ENCODE measurements at places on chromosomes 16 and 17. TPM values are rescaled to one million over a fixed set of nuclear protein-coding genes. Genes with fewer than 3 reads are reported as not detected.
A peak's percentile ranks its signal among the peaks of the same experiment; 100 is the strongest.

DNA sequence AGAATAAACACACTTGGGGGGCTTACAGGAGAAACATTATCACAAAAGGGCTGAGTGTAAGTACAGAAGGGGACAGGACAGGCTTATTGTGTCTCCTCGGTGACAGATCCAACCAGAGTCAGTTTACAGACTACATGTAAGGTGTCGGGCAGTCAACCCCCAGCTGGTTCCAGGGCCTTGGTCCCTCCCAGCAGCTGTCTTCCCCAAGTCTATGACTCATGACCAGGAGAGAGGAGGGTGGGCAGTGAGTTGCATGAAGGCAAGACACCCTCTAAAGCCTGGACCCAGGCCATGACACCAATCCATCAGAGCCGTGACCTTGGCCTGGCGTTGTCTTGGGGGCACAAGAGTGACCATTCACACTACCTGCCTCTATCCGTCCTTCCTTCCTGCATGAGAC is 276.2 kb upstream of the CCL2 start:
- no peak for DNase-seq

Gene OGFOD1
- 6.6 TPM for polyA plus RNA-seq

- DNase-seq = no peak
These were observed 140.1 kb downstream of the ITFG1 start for GRCh38 chr16:47320546-47321310.

Gene SGF29
- 15.6 TPM for polyA plus RNA-seq

DNA sequence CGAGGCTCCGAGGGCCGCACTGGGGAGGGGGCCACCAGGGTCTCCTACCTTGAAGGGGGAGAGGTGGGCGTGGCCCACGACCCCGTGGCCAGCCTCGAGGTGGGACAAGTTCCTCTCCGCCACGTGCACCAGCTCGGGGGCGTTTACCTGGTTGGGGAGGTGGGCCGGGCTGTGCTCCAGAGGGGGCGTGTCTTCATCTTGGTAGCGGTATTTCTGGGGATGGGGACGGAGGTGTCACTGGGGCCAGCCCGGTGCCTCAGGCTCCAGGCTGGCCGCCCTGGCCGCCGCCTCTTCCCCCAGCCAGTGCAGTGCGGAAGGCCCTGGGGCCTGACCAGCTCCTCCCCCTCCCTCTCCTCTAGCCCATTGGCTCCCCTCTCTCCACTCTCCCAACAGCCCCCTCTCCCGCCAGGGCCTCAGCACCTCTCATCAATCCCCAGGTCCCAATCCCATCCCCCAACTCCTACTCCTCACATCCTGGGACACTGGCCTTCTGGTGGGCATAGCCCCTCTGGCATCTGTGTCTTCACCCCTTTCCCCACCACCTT is 11.5 kb downstream of the DLG4 start:
- no peak for DNase-seq

- DNase-seq = no peak
These were observed 483 bp downstream of the RPA1 start for GRCh38 chr17:1830288-1830687.

- DNase-seq = no peak
These were observed 16.8 kb downstream of the AXIN2 start for GRCh38 chr17:65544672-65545071.

Gene TUBB3
- polyA plus RNA-seq = 23.5 TPM

DNA sequence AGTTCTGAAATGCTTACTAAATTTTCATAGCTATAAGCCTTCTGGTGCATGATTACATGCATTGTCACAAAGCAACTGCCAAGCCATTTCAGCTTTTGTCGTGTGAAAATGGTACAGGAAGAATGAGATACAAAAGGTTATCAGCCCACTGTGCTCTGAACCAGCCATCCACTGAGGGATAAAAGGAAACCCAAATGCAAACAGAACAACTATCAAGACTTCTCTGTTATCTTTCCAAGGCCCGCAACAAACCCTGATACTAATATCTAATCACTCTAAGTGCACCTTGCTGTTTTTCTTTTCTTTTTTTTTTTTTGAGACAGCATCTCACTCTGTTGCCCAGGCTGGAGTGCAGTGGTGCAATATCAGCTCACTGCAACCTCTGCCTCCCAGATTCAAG is 109.0 kb downstream of the FTO start:
- no peak for DNase-seq

GRCh38 chr17:15267996-15268395 is 2.9 kb upstream of the PMP22 start:
- DNase-seq = no peak

Gene KRT25
- polyA plus RNA-seq = not detected

Gene TMEM238L
- polyA plus RNA-seq = 97.8 TPM

DNA sequence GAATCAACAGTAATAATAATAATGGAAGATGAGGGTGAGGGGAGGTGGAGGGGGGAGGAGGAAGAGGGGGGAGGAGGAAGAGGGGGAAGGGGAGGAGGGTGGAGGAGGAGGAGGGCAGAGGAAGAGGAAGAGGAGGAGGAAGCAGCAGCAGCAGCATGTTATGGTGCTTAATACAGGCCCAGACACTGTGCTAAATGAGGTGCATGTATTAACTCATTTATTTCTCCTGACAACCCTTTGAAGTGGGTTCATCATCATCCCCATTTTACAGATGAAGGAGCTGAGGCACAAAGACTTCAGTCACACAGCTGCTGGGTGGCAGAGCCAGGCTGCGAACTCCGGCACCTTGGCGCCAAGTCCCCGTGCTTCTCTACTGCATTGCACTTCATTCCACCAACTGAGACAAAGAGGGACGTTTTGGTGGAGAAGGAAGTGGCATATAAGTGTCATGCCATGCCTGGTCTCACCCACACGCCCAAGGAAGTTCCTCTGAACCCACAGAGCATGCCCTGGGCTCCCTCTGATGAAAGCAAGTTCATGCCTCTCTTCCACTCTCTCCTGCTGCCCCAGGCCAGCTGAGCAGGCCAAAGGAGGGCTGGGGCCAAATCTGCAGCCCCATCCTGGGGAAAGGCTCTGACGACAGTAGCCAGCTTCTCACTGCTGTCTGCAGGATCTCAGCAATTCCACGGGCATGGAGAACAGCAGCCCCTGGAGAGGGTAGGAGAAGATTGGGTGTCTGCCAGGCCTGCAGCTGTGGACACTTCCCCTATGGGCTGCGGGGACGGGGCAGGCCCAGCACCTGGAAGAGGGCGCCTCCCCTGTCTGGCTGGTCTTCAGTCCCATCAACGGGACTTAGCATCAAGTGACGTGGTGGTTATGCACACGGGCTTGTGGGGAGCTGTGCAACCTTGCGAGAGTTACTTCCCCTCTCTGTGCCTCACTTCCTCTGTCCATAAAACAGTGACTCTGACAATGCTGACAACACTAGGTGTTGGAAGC is 21.8 kb downstream of the XYLT1 start:
- DNase-seq = no peak

- no peak for DNase-seq
These were observed 24.4 kb downstream of the DHRS7C start for GRCh38 chr17:9766970-9767369.

- peak; percentile 83 for DNase-seq
These were observed 615 bp downstream of the PHKG2 start for GRCh38 chr16:30748634-30749445.

Gene RNF157
- polyA plus RNA-seq = 6.0 TPM

Gene OR4D1
- polyA plus RNA-seq = 0.07 TPM

Gene NSMCE1
- polyA plus RNA-seq = 54.7 TPM

- DNase-seq = no peak
These were observed 15.5 kb upstream of the CRISPLD2 start for GRCh38 chr16:84804326-84804725.

GRCh38 chr16:89999831-90000574 is 19.3 kb downstream of the DBNDD1 start:
- DNase-seq = no peak

Gene SLC5A10
- polyA plus RNA-seq = 0.19 TPM

Gene ZFPM1
- 1.2 TPM for polyA plus RNA-seq

Gene KRT12
- polyA plus RNA-seq = 1.8 TPM

DNA sequence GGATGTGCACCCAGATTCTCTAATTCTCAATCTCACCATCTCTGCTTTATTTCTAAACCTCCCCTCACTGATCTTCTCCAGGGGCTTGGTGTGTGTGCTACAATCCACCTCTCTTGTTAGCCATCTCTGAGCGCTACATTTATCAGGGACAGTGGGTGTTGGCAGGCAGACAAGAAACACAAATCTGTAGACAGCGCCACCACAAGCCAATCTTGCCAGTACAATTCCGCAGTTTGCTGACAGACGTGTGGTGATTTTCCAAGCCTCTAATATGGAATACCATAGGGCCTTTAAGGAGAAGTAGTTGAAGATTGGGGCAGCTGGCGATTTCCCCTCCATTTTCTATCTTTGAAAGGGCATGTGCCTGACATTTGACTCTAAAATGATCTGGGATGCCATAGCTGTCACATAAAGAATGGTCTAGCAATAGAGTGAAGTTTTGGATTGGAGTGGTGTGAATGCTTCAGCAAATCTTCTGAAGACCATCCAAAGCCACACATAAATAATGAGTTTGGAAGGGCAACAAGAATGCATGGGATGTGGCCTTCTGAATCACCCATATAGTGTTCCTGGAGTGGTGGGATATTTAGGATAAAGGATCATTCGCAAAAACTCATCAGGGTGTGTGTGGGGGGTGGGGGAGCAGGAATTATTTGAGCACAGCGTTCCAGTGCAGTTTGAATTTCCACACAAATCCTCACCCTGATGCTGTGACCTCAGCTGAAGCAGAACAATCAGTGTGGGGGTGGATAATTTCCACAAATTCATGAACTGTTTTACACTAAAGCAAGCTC is 12.0 kb upstream of the ANKFN1 start:
- no peak for DNase-seq

DNA sequence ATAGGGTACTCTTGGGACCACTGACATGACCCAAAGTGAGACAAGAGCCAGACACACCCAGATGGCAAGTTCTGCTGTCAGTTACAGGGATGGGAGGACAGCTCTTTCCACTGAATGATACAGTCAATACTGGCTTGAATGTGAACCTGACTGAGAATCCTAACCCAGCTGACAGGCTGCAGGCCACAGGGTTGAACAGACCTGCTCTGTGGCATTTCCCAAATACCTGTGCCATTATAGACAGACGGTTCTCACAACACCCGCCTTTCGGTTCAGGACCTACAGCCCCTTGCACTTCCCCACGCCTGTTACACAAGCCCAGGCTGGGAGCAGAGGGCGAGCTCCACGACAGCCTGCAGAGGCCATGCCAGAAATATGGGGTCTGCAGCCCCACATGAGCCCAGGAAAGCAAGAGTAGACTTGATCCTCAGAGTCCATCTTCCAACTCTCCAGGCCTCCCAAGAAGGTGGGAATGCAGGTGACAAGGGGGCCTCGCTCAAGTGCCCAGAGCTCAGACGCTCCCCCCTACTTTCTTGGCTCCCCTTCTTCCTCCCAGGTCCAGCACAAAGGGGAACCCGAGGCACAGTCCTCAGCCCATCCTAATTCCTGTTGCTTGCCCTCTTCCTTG is 314.3 kb downstream of the SOX9 start:
- no peak for DNase-seq

- no peak for DNase-seq
These were observed 21.9 kb downstream of the OMG start for GRCh38 chr17:31275116-31275515.

Gene ADAD2
- not detected for polyA plus RNA-seq

DNA sequence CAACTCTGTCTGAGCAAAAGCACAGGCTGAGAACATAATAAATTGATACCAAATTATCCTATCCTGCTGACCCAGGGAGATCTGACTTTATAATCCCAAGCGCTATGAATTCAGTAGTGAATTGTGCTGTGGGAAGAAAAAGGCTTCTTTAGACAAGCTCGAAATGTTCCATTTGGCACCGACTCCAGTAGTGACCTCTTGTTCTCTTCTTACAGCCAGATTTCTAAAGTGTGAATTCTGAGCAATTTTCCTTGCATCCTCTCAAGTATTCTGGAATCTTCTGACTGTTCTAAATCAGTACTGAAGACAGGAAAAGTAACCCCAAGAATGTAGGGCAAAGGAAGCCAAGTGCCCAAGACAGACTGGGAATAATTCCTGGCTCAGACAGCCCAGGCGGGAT is 58.2 kb downstream of the CDYL2 start:
- DNase-seq = no peak

Gene C17orf78
- polyA plus RNA-seq = not detected

DNA sequence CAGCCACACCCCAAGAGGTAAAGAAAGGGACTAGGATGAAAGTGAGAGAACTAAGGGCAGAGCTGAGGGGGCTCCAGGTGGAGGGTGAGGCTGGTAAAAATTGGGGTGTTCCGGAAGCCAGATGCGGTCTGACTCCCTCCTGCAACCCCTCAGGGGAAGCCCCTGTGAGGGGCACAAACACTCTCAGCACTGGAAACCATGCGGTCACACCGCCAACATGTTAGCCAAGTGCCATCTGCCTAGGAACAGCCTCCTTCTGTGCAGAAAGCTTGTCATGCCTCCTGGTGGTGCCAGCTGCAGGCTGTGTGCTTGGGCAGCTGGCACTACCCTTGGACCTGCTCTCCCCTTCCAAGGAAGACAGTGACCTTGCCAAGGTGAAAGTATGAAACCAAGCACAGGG is 83.5 kb upstream of the RPL38 start:
- DNase-seq = no peak

Gene ODAD4
- polyA plus RNA-seq = 0.41 TPM

- no peak for DNase-seq
These were observed 7.2 kb downstream of the PLCG2 start for GRCh38 chr16:81786321-81786720.

DNA sequence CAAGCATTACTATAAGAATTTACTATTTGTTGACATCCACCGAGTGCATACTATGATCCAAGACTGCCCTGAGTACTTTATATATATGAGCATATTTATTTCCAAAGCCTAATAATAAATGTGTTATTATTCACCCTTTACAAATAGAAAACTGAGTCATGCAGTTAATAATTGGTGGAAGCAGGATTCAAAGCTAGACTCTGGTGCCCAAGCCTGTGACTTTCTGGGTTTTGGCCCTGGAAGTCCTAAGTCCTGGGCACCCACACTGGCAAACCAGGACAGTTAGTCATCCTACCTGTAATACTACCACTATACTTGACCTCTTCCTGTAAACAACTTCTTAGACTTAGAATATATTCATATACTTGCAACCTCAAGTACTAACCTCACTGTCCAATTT is 257.4 kb upstream of the IRX5 start:
- DNase-seq = no peak

GRCh38 chr17:50194140-50194933 is 7.1 kb downstream of the COL1A1 start:
- no peak for DNase-seq

DNA sequence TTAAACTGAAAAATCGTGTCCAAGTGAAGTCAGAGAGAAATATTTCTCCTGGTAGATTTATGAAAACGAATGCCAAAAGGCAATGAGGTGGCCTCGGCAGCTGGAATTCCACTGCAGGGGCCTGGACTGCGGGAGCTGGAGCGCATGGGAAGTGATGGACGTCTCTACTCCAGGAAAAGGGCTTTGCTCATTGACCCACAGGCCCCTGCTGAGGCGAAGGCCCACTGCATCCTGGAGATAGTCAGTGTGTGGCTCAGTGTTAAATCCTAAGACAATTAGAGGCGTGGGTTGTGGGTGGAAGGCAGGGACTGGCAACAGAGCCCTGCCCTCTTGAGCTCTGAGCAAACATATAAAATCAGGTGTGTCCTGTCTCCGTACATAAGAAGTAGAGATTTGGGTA is 191.4 kb downstream of the SLC39A11 start:
- DNase-seq = no peak

- no peak for DNase-seq
These were observed 389.6 kb downstream of the WWOX start for GRCh38 chr16:78489072-78489471.

Gene ABAT
- 9.6 TPM for polyA plus RNA-seq

GRCh38 chr16:83002351-83003334 is 375.9 kb downstream of the CDH13 start:
- DNase-seq = no peak

GRCh38 chr16:85984231-85984880 is 85.4 kb downstream of the IRF8 start:
- peak; percentile 42 for DNase-seq

- no peak for DNase-seq
These were observed 21.6 kb downstream of the LLGL2 start for GRCh38 chr17:75547091-75547490.

Data from sigmoid colon (tissue), 7 donors.